ENCODE measurements at places on chromosomes 3 and 15.

DNA sequence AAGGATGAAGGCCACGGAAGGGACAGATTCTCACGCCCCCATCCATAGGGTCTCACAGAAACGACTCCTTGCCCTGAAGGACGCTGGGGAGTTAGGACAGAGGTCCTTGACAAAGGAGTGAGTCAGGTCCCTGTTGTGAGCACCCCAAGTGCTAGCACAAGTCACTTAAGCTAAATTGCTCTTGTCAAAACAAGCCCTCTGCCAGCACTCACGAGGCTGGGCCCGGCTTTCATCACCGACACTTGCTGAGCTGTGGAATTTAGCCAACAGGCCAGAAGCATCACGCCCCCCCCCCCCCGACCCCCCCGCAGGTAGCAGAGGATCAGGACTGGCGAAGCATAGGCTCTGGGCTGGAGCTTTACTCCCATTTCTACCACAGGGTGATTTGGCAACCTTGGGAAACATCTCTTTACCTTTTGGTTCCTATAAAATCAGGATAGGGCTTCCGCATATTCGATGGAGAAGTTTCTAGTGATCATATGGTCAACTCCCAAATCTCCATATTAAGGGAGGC is 75.4 kb downstream of the ADCY5 start:
- no peak for DNase-seq

- DNase-seq: no peak
These were observed 184.6 kb upstream of the TRIM42 start for GRCh38 chr3:140493271-140493670.

DNA sequence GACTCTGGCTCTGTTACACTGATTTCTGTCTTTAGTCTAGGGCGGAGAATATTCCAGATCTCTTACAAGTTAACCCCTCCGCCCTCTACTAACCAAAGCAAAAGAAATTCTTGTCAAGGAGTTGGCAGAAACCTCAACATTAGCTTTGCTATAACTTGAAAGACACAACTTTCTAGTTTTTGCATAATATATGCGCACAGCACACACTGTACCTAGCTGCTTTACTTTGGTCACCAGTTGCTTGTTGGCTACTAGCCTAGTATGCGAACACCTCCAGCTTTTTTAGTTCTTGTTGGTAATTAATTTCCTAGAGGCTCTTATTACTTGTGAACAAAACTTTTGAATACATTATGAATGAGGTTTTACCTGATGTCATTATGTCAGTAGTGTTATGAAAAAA is 348.8 kb upstream of the C2CD4B start:
- no peak for DNase-seq

- DNase-seq: no peak
These were observed 36.6 kb downstream of the OXSM start for GRCh38 chr3:25826510-25826909.

DNA sequence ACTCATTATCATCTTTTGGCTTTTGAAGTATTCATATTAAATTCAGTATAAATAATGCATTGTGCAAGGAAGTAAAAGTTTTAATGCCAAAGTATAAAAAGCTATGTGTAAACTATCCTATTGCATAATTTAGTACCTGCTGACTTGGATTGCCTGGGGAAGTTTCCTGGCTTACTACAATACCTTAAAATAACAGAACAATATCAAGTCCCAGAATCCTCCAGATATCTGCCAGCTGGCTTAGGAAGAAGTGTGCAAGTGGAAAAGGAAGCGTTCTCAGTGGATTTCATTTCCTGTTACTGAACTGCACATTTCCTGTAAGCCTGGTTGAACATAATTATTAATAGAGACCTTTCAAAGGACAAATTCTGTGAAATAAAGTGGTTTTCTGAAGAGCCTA is 236.7 kb downstream of the ADAMTSL3 start:
- no peak for DNase-seq

DNA sequence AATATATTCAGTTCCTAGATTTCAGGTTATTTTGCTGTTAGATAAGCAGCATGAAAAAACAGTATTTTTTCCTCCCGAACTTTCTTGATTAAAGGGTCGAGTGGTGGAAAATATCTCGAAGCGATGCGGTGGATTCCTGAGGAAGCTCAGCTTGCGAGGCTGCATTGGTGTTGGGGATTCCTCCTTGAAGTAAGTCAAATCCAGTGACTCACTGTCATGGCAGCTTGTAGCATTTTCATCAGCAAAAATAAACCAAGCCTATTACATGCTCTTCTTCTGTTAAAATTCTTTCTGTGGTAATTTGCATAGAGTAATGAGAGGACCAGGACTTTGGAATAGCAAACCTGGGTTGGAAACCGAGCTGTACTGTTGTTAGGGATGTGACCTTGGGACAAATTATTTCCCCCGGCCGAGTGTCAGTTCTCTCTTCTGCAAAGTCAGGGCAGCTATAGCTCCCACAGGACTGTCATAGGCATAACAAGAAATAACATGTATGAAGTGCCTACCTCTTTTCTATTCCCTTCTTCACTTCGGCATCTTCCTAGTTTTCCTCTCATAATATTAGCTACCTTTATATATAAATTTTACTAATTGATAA is 75.6 kb downstream of the UBP1 start:
- no peak for DNase-seq

GRCh38 chr3:30098653-30099455 is 507.5 kb upstream of the TGFBR2 start:
- no peak for DNase-seq

DNA sequence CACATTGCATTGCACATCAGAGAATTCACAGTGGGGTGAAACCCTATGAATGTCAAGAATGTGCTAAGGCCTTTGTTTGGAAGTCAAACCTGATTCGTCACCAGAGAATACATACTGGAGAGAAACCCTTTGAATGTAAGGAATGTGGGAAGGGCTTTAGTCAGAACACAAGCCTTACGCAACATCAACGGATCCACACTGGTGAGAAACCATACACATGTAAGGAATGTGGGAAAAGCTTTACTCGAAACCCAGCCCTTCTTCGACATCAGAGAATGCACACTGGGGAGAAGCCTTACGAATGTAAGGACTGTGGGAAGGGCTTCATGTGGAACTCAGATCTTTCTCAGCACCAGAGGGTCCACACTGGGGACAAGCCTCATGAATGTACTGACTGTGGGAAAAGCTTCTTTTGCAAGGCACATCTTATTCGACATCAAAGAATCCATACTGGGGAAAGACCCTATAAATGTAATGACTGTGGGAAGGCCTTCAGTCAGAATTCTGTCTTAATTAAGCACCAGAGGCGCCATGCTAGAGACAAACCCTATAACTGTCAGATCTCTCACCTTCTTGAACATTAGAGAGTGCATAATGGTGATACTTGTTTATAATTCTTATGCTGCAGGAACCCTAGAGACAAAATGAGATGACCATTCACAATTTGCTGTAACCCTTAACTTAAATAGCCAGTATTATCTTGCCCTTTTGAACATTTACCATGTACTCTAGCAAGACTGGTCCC is 9.0 kb downstream of the ZNF662 start:
- no peak for DNase-seq

DNA sequence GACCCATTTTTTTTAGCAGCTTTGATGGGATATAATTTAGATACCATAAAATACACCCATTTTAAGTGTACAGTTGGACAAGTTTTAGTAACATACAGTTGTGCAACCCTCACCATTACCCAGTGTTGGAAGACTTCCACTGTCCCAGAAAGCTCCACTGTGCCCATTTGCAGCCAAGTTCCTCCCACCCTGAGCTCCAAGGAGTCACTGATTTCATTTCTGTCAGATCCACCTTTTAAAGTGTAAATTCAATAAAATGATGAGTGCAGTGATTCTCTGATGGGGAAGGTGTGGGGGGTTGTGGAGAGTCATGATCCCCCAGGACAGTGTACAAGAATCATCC is 93.2 kb upstream of the IGF1R start:
- DNase-seq: no peak

DNA sequence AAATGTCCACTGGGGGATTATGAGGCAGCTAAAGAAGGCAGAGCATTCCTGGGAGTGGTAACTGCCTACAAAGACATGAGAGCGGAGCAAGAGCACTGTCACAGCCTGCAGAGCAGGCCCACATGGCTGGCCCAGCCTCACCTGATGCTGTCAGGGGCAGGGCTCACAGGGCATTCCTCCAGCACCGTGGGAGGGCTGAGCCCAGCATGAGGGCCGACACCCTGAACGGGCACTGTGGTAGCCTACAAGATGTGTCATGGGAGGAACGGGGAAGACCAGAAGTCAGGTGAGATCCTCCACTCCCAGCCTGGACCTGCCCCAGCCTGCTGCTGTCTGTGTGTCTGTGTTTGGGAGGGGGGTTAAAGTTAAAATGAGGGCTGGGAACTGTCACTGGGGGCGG is 30.1 kb downstream of the CCDC12 start:
- DNase-seq: no peak

DNA sequence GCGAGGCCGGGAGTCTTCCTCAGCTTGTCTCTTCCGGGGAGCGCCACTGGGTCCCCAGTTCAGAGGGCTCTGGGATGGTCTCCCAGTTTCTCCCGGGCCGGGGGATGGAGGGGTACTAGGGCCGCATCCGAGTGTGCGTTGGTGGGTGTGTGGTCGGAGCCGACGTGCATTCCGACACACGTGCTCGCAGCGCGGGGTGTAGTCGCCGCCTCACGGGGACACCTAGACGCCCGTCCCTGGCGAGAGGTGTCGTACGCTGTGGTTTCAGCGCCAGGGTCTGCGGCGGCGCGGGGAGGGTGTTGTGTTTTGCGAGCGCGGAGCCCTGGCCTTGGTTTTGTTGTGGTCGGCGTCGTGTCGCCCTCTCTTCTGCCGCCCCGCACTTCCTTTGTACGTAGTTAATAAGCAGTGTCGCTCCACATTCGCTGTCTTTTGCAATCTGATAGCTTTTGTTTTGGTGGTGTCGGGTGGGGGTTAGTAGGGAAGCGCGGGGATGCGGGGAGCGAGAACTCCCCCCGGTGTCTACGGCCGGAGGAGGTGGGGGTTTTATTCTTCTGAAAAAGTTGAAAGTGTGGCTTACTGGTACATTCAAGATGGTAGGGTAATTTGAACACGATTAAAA is 2.2 kb downstream of the IGF1R start:
- no peak for DNase-seq

DNA sequence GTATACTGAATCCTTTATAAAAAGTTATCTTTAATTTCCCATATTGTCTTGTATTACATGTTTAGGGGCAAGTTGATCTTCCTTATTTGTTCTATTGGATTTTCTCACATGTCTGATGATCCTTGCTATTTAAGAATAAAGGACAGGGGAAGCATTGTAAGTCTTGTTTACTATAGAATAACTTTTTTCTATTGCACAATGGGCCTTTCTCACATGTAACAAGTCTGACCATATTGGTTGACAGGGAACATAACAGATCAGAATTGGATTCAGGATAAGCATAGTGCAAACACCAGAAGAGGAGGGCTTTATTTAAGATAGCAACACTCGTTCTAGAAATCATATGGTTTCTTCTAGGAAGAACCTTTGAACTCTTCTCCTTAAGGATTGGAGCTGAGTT is 257.9 kb upstream of the RBMS3 start:
- no peak for DNase-seq

DNA sequence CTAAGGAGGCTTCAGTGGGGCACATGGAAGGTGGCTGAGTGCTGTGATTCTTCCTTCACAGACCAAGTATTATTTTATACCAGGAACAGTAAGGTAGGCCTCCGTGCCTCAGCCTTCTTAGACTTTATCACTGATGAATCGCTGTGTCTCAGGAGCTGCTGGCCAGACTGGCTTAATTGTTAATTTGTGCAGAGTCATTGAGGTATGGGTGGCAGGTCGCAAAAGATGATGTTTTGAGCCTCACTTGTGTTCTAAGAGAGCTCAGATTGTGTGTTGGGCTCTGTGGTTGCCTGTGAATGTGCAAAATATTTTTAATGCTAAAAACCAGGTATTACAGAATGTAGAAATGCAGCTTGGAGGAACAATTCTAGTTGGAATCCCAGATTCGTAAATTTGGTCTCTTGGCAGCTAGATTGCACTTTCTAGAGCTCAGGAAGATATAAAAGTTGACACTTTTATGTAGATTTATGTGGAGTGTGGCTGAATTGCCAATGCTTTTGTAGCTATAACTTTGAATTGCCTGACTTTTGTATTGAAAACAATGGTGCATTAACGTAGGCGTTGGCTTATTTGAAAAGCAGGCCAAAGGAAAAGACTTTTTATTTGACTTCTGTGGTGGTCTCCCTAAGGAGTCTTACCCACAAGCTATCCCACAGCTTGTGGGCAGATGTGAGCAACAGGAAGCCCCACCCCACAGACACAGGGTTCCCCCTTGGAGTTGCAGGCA is 53.4 kb downstream of the LARS2 start:
- no peak for DNase-seq

GRCh38 chr3:167372138-167372537 is 8.0 kb downstream of the ZBBX start:
- DNase-seq: no peak

GRCh38 chr3:17645074-17645698 is 97.2 kb downstream of the TBC1D5 start:
- DNase-seq: no peak

DNA sequence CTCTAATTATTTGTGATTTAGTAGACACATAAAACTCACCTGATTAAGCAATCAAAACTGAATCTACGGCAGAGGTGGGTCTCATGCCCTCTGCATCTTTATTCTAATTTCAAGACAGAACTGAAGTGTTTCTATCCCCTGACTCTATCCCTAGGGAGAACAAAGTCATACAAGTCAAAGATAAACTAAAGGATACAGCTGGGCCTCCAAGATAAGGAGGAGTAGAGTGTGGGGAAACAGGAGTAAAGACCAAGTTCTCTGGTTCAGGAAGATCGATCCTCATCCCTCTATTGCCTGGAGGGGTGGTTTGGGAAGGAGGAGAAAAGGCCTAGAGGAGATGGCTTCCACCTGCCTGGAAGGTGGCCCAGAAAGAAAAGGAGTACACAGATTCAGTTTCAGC is 58.7 kb upstream of the BBX start:
- DNase-seq: no peak

DNA sequence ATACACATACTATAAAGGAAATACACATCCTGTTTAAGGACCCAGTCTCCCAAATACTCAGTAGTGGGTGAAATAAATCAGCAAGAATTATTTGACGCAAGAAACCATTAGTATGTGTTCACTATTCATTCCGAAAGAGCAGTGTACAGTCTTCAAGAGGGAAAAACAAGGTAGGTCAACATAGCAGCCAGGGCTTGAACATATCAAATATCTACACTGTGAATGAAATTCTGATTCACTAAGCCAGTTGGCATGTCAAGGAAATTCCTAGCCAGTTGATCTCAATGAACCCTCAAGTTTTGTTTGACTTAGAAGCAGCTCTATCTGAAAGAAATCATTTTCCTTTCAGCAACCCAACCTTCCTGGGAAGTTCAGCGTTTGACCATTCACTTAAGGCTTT is 99.0 kb downstream of the CNTN3 start:
- DNase-seq: no peak

DNA sequence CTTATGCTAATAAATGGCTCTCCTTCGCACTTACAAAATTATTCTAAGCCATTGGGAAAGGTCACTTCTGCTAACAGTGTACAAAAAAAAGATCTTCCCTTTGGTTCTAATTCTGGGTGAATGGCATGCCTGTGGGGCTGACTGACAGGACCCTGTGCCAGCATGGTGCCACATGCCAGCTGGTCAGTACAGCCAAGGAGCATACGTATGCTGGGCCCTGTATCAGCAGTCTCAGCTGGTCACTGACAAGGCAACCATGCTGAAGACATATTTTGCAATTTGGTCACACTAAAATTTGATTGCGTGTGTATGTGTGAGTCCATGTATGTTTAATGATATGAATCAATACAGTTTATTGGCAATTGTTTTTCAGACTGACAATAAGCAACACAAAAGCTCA is 246.1 kb downstream of the TBL1XR1 start:
- no peak for DNase-seq

GRCh38 chr3:68620211-68620610 is 312.1 kb downstream of the TAFA4 start:
- no peak for DNase-seq
